ENCODE measurements at places on chromosomes 2 and 18.

DNA sequence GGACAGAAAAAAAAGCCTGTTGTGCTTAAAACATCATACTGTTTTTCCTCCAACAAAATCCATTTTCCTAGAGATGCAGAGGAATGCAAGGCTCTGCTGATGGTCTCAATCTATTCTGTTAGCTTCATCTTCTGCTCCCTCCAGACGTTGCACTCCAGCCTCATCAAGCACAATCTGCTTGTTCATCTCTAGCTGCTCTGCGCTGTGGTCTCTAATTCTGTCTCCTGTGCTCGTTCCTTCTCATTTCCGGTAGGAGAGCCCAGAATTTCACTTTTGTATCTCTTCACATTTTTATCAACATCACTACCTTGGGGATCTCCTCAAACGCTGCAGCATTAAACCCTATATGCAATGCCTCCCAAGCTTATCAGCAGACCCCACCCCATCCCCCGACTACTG, 708.9 kb downstream of the RNF144A start:
- no peak for DNase-seq

DNA sequence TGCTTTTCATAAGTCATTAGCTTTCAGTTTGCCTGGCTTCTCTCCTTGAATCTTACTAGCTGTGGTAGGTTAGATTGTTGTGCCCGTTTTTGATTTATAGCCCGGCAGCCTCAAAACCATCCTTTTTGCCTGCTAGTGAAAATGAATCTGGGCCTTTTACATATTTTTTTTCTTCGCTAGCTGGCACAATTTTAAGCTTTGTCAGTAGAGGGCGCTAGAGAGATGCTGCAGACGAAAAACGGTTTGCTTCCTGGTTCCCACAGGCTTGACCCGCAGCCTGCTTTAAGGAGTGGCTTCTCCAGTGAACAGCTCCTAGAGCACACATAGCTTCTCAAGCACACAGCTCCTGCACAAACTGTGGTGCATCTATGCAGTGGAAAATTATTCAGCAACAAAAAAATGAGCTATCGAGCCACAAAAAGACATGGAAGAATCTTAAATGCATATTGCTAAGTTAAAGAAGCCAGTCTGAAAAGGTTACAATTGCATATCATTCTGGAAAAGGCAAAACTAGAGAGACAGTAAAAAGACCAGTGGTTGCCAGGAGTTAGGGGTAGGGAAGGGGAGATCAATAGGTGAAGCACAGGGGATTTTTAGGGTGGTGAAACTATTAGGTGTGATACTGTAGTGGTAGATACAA, 47.9 kb downstream of the E2F6 start:
- DNase-seq = no peak

DNA sequence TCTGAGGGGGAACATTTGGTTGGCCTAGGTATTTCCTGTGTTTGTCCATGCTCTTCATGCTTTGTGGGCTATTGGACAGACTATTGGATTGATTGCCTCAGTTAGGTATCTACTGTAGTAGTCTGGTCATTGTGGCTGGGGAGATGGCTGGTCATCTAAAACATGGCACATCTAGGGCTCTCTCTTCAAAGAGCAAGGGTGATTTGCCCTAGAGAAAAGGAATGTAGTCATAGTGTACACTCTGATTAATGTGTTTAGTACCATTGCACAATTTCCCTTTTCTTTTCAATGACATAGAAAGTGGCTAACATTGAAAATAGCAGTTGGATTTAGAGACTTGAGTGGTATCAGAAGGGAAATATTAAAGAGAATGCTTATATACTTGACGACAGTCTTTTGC, 114.3 kb downstream of the LCLAT1 start:
- no peak for DNase-seq

GRCh38 chr18:48408727-48409590, at the start of gene ZBTB7C:
TSS of gene ZBTB7C (minus strand) at chr18:48409383.
- DNase-seq = peak; percentile 64

DNA sequence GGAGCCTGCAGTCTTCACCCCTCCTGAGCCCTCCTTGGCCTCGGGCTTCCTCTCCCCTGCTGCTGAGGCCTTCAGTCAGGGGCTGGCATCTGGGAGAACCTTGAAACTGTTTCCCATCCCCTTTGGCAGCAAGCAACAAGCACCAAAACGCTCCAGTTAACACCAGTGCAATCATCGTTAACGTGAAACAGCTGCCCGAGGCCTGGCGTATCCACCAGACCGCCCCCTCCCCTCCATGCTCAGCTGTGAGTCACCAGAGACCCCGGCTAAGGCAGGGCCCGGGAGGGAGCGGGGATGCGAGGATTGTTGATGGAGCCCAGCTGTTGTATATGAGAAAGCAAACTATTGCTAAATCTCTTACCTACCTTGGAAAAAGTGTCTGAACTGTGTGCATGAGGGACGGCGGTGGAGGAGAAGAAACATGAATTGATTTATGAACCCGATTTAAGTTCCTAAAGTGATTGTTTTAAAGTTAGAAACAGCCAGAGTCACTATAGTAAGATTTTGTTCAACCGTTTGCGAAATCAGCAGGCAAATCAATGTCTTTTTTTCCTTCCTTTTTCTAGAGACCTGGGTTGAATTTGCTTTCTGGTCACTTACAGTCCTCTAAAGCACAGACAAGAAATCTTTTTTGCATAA, 5.2 kb downstream of the ZFP36L2 start:
- DNase-seq = peak; percentile 41

- no peak for DNase-seq
These were observed 218.2 kb downstream of the RAD51AP2 start for GRCh38 chr2:17299891-17300540.

GRCh38 chr2:201148434-201148990, 32.5 kb downstream of the CFLAR start:
- no peak for DNase-seq

GRCh38 chr2:200738590-200738989, 73.1 kb upstream of the BZW1 start:
- no peak for DNase-seq

GRCh38 chr18:11322716-11323115, 173.3 kb upstream of the PIEZO2 start:
- DNase-seq = no peak

DNA sequence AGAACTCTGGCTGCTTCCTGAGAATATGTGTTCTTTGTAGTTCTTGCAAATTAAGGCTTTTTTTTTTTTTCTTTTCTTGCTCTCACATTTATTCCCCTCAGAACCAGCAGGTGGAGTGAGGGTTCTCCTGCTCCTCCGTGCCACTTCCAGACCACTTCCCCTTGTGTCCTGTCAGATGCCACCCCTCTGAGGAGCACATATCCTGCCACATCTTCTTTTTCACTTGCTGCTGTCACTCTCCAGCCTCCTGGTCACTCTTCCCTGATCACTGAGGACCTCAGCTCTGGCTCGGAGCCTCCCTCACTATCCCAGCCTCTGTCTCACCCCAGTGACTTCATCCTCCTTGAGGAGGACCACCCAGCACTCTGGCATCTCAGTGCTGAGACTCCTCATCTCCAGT, 100.5 kb downstream of the TACR1 start:
- DNase-seq = no peak

- DNase-seq = no peak
These were observed 112.7 kb downstream of the OTX1 start for GRCh38 chr2:63163161-63163820.

GRCh38 chr18:49716035-49716434, 97.3 kb downstream of the ACAA2 start:
- no peak for DNase-seq

- DNase-seq = no peak
These were observed 6.4 kb upstream of the PSMD1 start for GRCh38 chr2:231050018-231050901.

DNA sequence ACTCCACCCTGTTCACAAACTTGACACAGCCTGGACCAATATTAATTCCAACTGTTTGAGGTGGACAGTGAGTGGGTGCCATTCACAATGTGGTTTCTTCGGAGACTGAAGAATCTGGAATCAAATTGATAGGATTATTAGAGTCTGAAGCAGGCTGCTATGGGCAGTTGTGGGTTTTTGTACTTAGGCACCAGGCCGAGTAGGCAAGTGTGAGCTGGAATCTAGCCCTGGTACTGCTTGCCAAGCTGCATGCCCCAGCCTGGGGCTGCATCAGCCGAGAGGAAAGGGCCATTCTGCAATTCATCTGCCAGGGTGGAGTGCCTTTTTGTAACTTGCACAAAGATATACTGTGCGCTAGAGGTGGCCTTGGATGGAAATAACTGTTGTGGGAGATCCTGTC, 654.7 kb upstream of the FANCL start:
- no peak for DNase-seq

DNA sequence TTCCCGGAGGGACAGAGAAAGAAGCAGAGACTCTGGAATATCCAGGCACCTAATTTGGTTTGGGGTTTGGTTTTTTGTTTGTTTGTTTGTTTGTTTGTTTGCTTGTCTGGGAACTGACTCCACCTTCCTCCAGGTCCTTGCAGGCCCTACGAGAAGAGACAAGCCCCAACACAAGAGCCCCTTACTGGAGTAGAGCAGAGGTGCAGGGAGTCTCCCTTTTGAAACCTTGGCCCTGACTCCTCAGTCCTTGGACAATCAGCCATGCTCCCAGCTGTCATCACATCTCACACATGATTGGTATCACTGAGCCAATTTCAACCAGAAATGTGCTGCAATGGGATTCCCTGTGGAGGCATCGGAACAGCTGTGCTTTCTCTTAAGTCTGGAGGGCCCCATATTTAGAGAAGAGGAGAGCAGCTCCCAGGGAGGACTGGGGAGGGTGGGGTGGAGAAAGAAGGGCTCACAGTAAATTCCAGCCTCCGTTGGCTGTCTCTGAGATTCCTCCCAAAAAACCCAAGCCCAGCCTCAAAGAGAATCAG, 279.9 kb upstream of the NCKAP5 start:
- no peak for DNase-seq

GRCh38 chr2:221911890-221912289, 339.8 kb upstream of the EPHA4 start:
- DNase-seq = no peak

GRCh38 chr2:190682168-190682567, 33.3 kb downstream of the NAB1 start:
- DNase-seq = no peak

GRCh38 chr18:59563176-59563785, 133.9 kb downstream of the CCBE1 start:
- DNase-seq = no peak

GRCh38 chr2:75074228-75074627, 115.8 kb downstream of the POLE4 start:
- DNase-seq = no peak

GRCh38 chr2:65388051-65388531, 44.3 kb downstream of the SPRED2 start:
- DNase-seq = no peak

- DNase-seq = no peak
These were observed 43.5 kb downstream of the SLC35F5 start for GRCh38 chr2:113712941-113713340.

GRCh38 chr2:117339980-117340379, 474.5 kb upstream of the DDX18 start:
- no peak for DNase-seq

DNA sequence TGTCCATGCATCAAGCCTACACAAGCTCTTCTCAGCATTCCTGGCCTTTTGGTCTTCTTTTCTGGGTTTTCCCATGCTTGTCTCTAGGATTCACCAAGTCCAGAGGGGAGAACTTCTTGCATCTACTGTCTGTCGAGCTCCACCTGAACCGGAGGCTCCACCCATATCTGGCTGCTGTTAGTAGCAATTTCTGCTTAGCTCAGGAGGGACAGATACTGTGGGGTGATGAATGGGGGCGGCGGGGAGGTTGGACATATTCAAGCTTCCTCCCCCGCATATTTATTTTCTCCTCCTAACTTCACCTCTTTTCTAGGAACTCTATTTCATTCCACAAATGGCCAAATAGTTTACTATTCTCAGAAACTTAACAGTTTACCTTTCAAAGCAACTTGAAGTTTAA, 163.5 kb downstream of the PTH2R start:
- DNase-seq = no peak

DNA sequence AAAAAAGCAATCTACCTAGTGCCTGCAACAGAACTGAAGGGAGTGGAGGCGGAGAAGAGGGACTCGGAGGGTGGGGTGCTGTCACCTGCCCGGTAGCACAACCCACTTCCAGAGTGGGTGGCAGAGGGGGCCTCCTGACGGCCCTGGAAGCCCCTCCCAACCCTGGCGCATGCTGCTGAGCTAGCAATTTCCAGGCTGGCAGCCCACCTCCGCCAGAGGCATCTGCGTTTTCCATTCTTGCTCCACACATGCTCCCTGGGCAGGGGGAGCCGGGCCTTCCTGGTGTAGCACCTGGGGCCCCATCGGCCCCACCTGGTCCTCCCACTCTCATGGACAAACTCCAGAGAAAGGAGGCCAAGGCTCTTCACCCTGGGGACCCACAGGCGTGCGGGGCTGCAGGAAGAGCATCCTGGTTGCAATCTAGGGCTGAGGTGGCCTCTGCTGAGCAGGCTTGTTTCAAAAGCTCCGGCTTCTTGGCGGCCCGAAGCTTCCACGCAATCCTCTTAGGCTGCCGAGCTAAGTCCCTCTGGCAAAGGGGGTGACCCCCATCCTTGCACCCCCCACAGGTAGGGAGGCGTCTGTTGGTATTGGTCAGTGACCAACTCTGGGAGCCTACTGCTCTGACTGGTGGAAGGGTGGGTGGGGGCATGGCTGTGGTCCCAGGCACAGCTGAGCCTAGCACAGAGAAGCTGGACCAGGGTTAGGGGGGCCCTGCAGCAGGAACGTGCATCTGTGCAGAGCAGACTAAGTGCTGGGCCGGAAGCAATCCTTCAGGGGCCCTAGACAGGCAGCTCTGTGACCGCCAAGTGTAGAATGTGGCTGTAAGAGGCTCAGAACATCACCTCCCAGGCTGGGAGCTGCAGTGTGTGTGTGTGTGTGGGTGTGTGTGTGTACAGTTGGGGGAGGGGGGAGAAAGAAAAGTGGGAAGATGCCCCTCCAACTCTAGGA, 2.6 kb downstream of the HS6ST1 start:
- DNase-seq = no peak

- DNase-seq = no peak
These were observed 253.2 kb downstream of the L3MBTL4 start for GRCh38 chr18:6161549-6161948.

GRCh38 chr2:104023765-104024164, 830.1 kb upstream of the POU3F3 start:
- DNase-seq = no peak

DNA sequence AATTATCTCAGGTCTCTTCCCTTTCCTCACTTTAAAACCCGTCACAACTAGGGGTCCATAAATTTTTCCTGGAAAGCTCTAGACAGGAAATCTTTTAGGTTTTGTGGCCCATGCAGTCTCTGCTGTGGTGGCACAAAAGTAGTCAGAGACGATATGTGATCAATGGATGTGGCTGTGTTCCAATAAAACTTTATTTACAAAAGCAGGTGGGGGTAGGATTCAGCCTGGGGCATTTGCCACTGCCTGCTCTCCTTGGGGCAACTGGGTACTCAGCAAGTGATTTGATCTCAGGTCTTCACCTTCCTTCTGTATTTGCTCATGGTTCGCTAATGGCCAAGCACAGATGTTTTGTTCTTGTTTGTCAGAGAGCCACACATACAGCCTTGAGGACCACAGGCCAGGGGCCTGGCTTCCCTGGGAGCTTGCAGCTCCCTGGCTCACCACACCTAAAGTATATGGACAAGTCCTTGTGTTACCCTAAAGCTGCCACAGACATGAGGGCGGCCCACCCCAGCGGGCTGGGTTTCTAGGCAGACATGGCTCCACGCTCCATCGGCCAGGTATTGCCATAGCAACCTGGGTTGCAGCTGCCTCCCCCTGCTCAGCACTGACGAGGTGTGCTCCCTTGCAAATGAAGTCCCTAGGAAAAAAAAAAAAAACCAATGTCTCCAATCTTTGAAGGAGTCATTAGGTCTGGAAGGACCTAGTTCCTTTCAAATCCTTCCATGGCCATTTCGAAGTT, 89.7 kb upstream of the YWHAQ start:
- no peak for DNase-seq

Measured in C1 segment of cervical spinal cord (tissue), 14 donors.